Kidney (tissue), 22 donors: ENCODE measurements at places on chromosomes 4 and X. TPM values are rescaled to one million over a fixed set of nuclear protein-coding genes. Genes with fewer than 3 reads are reported as not detected.
A peak's percentile ranks its signal among the peaks of the same experiment; 100 is the strongest.

GRCh38 chrX:96685210-96686099, 813 bp downstream of the DIAPH2 start:
- peak overlapping the region; percentile 68 for H3K4me3 ChIP-seq
- H3K27ac ChIP-seq = no peak overlapping the region
- no peaks in the 10 kb centered on the region for H3K36me3 ChIP-seq
- no peaks in the 10 kb centered on the region for H3K27me3 ChIP-seq
- DNase-seq = peak; percentile 46
- H3K4me1 ChIP-seq = no peaks in the 10 kb centered on the region

Gene TCP11X2
- polyA plus RNA-seq = not detected

DNA sequence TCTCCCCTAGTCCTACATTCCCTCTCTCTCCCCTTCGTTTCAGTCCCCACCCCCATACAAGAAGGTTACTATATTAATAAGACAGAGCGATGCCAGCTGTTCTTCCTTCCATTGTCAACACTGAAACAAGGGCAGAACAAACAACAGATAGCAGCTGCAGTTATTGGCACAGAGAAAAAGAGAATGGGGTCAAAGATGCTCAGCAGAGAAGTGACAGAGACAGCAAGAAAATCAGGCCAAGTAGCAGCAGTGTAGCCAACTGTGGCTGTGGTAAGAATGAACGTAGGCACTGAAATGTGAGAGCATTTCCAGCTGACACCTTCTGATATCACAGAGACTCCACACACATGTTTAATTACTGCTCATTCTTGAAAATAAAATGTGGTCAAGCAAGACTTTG, 641.8 kb downstream of the FSTL5 start:
- no peak overlapping the region for H3K27ac ChIP-seq
- H3K4me1 ChIP-seq = no peaks in the 10 kb centered on the region
- H3K27me3 ChIP-seq = no peaks in the 10 kb centered on the region
- H3K4me3 ChIP-seq = no peak overlapping the region
- no peak for DNase-seq

Gene GDPD2
- polyA plus RNA-seq = 2.5 TPM

GRCh38 chr4:61431131-61431530, 231.0 kb downstream of the ADGRL3 start:
- H3K4me1 ChIP-seq = no peaks in the 10 kb centered on the region
- no peaks in the 10 kb centered on the region for H3K27me3 ChIP-seq
- H3K27ac ChIP-seq = no peak overlapping the region
- no peaks in the 10 kb centered on the region for H3K36me3 ChIP-seq
- no peak overlapping the region for H3K4me3 ChIP-seq
- no peak for DNase-seq

Gene CLIC2
- polyA plus RNA-seq = 7.3 TPM

DNA sequence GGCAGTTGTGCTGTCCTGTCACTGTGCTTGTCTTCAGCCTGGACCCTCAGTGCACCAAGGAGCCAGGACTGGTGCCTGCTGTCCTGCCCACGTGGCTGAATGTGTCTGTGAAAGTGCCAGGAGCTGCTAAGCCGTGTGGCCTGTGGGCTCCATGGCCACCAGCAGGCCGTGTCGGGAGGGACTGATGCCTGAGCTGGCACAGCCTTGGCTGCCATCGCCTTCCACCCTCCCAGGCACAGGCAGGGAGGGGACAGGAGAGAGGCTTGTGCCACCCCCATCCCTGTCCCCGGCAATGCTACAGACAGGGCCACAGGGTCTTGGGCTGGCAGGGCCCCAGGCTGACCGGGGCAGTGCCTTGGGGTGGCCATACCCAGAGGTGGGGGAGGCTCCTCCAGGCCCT, 24.8 kb downstream of the DOK7 start:
- H3K27ac ChIP-seq = no peak overlapping the region
- H3K27me3 ChIP-seq = no peaks in the 10 kb centered on the region
- no peak for DNase-seq
- no peaks in the 10 kb centered on the region for H3K36me3 ChIP-seq
- no peaks in the 10 kb centered on the region for H3K4me1 ChIP-seq

DNA sequence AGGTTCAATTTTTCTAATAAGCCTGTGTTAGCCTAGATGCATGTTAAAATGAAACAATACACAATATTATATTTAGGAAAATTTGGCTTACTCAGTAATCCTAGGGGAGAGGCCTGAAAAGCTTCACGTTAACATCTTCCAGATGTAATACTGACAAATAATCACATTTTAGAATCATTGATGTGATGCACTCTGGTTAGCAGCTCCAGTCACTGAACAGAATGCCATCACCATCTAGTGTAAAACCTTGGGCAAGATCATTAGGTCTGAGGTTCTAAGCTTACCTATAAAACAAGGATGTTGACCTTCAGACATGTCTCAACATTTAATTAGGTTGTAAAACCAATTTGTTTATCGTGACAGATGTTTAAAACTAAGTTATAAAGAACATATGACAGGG, 1704.8 kb downstream of the STIM2 start:
- DNase-seq = no peak
- H3K4me3 ChIP-seq = no peak overlapping the region
- no peaks in the 10 kb centered on the region for H3K4me1 ChIP-seq

GRCh38 chr4:129532573-129532972, 436.6 kb downstream of the C4orf33 start:
- no peaks in the 10 kb centered on the region for H3K27me3 ChIP-seq
- no peak overlapping the region for H3K4me3 ChIP-seq
- no peaks in the 10 kb centered on the region for H3K36me3 ChIP-seq
- H3K4me1 ChIP-seq = no peaks in the 10 kb centered on the region

DNA sequence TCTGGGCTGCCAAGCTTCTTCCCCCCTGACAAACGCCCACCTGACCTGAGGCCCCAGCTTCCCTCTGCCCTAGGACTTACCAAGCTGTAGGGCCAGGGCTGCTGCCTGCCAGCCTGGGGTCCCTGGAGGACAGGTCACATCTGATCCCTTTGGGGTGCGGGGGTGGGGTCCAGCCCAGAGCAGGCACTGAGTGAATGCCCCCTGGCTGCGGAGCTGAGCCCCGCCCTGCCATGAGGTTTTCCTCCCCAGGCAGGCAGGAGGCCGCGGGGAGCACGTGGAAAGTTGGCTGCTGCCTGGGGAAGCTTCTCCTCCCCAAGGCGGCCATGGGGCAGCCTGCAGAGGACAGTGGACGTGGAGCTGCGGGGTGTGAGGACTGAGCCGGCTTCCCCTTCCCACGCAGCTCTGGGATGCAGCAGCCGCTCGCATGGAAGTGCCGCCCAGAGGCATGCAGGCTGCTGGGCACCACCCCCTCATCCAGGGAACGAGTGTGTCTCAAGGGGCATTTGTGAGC, 37.0 kb downstream of the HTRA3 start:
- H3K27ac ChIP-seq = no peak overlapping the region
- no peaks in the 10 kb centered on the region for H3K27me3 ChIP-seq
- H3K4me1 ChIP-seq = no peaks in the 10 kb centered on the region
- H3K36me3 ChIP-seq = no peaks in the 10 kb centered on the region
- peak; percentile 61 for DNase-seq
- H3K4me3 ChIP-seq = no peak overlapping the region

Gene FDCSP
- not detected for polyA plus RNA-seq

DNA sequence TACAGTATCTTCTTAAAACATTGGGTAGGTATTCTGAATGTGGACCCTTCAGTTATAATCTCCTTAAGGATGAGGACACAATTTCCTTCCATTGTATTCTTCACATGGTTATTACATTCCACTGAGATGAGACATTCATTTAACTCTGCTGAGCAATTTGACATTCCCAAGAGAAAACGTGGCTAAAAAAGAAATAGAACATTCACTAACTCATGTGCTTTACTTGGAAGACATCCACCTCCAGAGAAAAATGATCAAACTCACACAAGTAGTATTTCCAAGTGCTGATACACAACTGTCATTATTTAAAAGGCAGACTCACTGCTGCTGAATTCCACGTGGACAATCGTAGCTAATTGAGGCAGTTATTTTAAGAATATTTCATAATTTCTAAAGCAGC, 227.9 kb upstream of the ANKRD50 start:
- H3K4me3 ChIP-seq = no peak overlapping the region
- no peaks in the 10 kb centered on the region for H3K4me1 ChIP-seq
- no peak overlapping the region for H3K27ac ChIP-seq
- DNase-seq = no peak
- no peaks in the 10 kb centered on the region for H3K36me3 ChIP-seq

DNA sequence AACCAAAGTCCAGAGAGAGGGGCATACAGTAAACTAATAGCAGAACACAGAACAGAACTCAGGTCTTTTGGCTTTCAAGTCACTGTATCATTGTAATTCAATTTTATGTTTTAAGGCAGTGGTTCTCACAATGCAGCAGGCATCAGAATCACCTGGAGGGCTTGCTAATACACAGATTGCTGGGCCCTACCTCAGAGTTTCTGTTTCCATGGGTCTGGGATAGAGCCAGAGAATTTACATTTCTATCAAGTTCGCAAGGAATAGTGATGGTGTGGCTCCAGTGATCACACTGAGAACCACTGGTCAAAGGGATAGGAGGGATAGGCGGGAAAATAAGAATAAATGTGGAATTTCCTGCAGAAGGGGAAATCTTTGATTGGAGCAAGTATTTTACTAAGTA, 36.7 kb downstream of the LANCL3 start:
- H3K27me3 ChIP-seq = no peaks in the 10 kb centered on the region
- H3K4me3 ChIP-seq = no peak overlapping the region
- no peaks in the 10 kb centered on the region for H3K4me1 ChIP-seq
- no peaks in the 10 kb centered on the region for H3K36me3 ChIP-seq
- H3K27ac ChIP-seq = no peak overlapping the region

Gene GABRQ
- polyA plus RNA-seq = not detected

- H3K27me3 ChIP-seq = no peaks in the 10 kb centered on the region
- H3K4me3 ChIP-seq = no peak overlapping the region
- H3K4me1 ChIP-seq = no peaks in the 10 kb centered on the region
- no peaks in the 10 kb centered on the region for H3K36me3 ChIP-seq
- no peak for DNase-seq
These were observed 23.3 kb downstream of the SPIN4 start for GRCh38 chrX:63327788-63328187.

Gene SPATA18
- polyA plus RNA-seq = 5.9 TPM

DNA sequence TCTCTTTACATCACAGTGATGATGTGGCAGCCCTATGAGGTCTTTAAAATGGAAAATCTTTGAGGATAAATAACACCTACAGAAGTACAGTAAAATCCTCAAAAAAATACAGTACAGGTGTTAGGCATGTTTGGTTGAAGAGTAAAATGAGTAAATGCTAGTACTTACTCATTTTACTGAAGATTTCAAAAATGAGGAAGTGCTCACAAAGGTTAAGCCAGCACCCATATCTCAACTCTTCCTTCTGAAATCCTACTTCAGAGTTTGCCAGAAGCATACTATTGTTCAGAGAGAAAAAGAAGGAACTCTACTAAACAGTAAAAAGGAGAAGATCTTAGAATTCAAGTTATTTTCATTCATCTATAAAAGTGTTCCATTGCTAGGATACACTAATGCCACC, 130.9 kb downstream of the CBR4 start:
- no peak overlapping the region for H3K27ac ChIP-seq
- H3K4me3 ChIP-seq = no peak overlapping the region
- no peaks in the 10 kb centered on the region for H3K27me3 ChIP-seq
- H3K36me3 ChIP-seq = no peaks in the 10 kb centered on the region
- H3K4me1 ChIP-seq = no peaks in the 10 kb centered on the region

DNA sequence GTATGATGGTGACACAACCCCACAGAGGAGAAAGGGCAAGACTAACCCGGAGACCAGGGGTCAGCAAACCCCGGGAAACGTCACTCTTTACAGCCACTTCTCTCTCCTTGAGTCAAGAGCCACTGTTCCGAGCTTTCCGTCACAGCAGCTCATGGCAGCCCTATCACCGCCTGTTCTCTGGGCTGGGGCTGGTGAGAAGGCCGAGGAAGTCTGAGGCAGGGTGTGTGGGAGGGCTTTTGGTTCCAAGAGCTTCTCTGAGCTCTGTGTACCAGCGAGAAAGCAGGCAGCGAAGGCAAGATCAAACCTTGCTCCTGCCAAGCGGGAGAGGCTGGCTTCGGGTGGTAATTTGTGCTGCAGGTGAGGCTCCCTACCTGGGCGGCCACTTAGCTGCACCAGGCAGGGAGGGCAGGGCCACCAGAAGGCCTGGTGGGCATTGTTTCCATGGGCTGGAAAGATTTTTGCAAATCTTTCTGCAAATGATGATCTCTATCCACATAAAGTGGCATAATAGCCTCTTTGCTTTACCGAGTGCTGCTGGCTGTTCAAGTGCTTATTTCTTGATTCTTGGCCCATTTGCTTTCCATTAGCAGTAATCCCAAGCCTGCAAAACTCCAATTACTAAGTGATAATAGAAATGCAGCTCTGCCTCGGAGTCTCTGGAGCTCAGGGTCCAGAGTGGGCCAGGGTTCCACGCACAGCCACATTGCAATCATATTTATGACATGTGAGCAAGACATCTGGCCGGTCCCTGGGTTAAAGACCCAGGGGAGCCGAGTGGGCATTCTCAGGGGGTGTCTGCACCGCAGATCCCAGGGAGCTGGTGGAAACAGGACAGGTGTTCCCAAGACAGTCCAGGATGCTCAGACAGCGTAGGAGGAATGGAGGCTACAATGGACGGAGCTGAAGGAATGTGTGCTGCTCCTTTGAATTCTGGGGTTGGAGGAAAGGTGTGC, 41.5 kb downstream of the DCTD start:
- no peak overlapping the region for H3K4me3 ChIP-seq
- no peaks in the 10 kb centered on the region for H3K36me3 ChIP-seq
- DNase-seq = no peak
- H3K27me3 ChIP-seq = no peaks in the 10 kb centered on the region
- no peak overlapping the region for H3K27ac ChIP-seq

Gene CYTL1
- not detected for polyA plus RNA-seq

DNA sequence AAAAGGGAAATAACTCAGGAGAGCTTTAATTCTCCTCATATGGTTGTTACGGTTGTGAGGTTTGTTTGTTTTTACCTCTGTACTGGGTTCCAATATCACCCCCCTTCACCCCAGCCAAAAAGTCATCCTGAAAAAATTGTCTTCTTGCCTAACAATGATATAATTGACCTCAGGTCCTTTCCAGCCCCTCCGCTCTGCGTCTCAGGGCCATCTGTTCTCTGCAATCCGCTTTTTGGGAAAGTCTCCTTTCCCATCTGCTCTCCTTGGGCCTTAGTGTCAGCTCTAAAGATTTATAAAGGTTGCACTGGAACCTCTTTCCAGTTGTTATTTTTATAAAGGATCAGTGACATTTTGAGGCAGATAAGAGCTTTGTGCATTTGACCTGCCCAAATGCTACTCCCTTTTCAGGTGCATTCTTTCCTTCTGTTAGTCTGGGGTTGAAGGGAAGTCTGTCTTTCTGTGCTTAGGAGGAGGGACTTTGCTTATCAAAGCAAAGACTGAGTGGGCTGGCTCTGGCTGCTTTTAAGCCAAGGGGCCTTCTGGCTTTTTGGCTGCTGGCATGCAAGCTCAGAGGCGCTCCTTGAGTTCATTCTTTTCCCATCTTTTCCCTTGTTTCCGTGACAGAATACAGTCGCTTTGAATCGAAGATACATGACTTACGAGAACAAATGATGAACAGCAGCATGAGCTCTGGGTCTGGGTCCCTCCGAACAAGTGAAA, 34.1 kb downstream of the DLG3 start:
- no peak overlapping the region for H3K4me3 ChIP-seq
- H3K36me3 ChIP-seq = no peaks in the 10 kb centered on the region
- H3K4me1 ChIP-seq = peaks cover 25% of the 10 kb centered on the region
- no peak for DNase-seq
- no peaks in the 10 kb centered on the region for H3K27me3 ChIP-seq

Gene TMA16
- polyA plus RNA-seq = 12.8 TPM

- no peak overlapping the region for H3K27ac ChIP-seq
- H3K36me3 ChIP-seq = no peaks in the 10 kb centered on the region
- H3K27me3 ChIP-seq = no peaks in the 10 kb centered on the region
- H3K4me1 ChIP-seq = no peaks in the 10 kb centered on the region
These were observed 22.0 kb downstream of the MTMR1 start for GRCh38 chrX:150715184-150715583.

GRCh38 chr4:182133033-182133432, 110.2 kb upstream of the TENM3 start:
- H3K4me3 ChIP-seq = no peak overlapping the region
- H3K36me3 ChIP-seq = no peaks in the 10 kb centered on the region
- no peaks in the 10 kb centered on the region for H3K27me3 ChIP-seq
- no peaks in the 10 kb centered on the region for H3K4me1 ChIP-seq
- no peak overlapping the region for H3K27ac ChIP-seq
